ENCODE measurements at places on chromosomes 3 and 15.
A peak's percentile ranks its signal among the peaks of the same experiment; 100 is the strongest.

- no peak for DNase-seq
Measured at GRCh38 chr3:142784228-142784627, 60.4 kb downstream of the TRPC1 start.

GRCh38 chr3:46987743-46988401 is 8.4 kb downstream of the NBEAL2 start:
- DNase-seq = peak; percentile 94

DNA sequence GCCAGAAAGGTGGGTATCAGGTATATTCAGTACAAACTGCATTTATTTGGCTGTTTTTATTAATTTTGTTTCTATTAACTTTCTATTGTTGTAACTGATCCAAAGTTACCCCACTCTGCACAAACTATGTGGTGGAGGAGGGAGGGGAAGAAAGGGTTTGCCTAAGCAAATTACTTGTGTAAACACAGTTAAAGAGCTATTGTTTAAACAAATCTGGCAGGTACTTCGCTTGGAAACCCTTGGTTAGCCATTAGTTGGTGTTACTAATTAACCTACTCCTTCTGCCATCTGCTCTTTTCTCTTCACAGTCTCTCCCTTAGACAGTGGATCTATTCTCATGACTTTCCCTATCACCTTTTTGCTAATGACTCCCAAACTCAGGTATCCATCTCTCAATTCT is 328.4 kb upstream of the NECTIN3 start:
- no peak for DNase-seq

DNA sequence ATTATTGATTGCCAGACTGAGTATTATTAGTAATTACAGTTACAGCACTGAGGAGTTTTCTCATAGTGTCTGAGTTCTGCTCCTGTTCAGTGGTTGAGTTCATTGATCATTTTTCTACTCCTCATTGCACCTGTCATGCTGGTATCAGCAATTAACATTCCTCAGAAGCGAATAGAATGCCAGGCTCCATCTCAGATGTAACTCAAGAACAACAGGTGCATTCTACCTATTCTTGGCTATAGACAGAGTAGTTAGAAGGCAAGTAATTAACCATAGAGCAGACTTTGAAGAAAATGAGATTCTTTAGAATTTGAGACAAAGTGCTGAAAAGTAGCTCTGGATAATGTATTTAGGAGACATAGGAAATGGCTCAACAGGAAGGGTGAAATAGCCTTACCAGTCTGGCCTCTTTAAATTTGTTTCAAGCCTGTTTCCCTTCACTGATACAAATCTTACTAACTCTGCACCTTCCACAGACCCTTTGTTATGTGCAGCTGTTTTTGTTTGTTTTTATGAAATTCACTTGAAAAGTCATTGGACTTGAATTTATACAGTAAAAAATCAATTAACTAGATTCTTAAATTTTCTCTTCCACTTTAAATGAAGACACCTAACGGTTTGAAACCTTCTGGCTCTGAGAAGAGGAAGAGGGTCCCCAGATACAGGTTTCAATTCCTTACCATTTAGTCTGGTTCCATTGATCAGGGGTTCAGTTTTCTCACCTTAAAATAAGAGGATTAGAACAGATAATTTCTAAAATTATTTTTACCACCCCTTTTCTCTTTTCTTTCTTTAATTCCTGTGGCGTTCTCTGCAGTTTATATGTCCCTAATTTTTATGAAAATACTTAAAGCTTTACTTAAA is 109.6 kb downstream of the FNDC3B start:
- no peak for DNase-seq

GRCh38 chr3:12903000-12903800 is 61.8 kb upstream of the RPL32 start:
- no peak for DNase-seq

DNA sequence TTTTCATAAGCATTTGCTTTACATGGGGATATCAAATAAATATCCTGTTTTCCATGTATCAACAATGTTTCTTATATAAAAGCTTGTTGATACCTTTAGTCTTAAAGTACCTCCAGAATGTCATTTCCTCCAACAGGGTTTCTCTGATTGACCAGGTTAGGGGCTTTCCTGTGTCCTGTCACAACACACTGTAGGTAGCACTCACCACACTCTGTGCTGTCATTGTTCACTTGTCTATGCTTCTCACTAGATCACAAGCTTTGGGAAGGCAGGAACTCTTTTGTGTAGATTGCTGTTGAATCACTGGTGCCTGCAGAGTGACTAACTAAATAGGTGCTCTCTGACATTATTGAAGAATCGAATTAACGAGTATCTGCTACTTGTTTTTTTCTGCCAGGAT is 49.8 kb downstream of the USP50 start:
- DNase-seq = no peak

Data from activated CD4-positive, alpha-beta T cell treated with anti-CD3 and anti-CD28 coated beads, Interleukin-2, amount 50 U/mL, for 16 hours (primary cell).